Fibroblast of skin of left biceps (primary cell): ENCODE measurements at places on chromosomes 11 and 22.

- DNase-seq: no peak
These were observed 9.4 kb upstream of the SAMM50 start for GRCh38 chr22:43945632-43946383.

DNA sequence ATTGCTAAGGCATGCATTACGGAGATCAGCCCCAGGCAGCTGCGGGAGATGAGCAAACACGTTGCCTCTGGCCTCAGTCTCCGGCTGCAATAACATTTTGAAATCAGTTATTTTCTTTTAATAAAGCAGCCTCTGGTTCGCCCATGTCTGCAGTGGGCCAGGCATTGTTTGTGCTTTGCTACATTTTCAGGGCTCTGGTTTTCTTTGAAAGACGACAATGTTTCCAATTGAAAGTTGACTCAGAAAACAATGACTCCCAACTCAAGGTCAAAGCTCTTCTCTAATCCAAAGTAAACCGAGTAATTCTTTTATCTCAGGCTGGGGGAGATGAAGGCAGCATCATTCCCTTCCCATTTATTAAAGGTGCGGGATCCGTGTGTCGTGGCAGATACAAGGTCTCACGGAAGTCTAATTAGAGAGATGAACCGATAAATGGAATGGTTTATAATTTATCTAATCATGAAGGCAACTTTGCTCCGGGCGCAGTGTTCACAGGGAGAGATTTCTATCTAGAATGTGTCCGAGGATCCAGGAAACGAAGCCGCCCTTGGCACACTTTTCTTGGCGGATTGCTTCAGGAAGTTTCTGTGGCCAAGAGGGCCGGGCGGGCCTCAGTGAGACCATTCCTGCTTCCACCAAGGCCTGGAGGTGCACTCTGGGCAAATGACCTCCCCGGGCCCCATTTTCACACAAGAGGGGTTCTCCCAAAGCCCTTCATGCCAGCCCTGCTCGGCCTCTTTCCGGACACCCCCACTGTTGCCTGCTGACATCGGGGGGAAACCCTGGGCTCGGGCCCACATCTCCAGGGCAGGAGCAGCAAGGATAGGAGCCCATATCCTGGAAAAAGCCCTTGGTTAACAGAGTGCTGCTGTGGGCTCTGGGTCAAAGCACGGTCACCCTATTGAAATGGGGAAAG, 811.4 kb downstream of the BRD1 start:
- no peak for DNase-seq

DNA sequence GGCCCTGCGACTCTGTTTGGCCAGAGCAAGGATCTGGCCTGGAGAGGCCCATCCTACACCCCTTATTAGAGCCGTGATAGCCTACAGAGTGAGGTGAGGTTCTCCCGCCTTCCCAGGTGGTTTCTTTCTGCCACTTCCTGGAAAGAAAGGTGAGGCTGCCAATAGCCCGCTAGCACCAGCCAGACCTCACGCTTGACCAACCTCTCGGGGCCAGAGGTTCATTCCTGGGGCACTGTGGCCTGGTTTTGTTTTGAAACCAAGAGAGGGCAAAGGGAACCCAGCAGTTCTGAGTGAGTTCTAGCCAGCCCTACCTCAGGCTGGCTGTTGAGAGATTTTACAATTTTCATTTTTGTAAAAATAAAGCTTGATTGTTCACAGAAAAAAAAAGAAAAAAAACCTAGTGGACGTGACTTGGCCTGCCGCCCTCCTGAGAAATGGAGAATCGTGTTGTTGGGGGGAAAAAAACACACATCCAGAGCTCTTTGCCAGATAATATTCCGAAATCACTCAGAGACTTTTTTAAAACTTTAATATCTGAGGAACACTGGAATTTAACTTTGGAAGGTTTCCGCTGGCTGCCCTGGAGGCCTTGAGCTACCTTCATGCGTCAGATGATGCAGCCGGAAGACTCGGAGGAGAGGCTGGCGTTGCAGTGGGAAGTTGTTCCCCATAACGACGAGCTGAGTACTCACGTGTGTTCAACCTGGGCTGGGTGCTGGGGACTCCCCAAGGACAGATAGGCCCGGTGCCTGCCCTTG, 84.5 kb downstream of the BCR start:
- no peak for DNase-seq

- DNase-seq: peak; percentile 83
These were observed 204.9 kb downstream of the CSNK2A3 start for GRCh38 chr11:11148104-11148509.

DNA sequence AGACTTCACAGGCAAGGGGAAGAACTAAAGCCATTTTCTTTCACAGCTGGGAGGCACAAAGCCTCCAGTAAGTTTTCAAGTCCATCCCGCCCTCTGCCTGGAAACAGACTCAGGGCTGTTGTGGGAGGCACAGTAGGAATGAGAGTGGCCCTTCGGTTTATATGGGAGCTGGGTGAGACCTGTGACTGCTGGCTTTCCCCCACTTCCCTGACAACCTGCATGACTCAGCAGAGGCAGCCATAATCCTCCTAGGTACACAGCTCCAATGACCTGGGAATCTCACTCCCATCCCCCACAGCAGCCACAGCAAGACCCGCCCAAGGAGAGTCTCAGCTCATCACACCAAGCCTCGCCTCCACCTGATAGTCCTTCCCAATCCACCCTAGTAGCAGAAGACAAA, 12.1 kb upstream of the TMEM45B start:
- no peak for DNase-seq
